ENCODE measurements at places on chromosomes 6 and 20.

DNA sequence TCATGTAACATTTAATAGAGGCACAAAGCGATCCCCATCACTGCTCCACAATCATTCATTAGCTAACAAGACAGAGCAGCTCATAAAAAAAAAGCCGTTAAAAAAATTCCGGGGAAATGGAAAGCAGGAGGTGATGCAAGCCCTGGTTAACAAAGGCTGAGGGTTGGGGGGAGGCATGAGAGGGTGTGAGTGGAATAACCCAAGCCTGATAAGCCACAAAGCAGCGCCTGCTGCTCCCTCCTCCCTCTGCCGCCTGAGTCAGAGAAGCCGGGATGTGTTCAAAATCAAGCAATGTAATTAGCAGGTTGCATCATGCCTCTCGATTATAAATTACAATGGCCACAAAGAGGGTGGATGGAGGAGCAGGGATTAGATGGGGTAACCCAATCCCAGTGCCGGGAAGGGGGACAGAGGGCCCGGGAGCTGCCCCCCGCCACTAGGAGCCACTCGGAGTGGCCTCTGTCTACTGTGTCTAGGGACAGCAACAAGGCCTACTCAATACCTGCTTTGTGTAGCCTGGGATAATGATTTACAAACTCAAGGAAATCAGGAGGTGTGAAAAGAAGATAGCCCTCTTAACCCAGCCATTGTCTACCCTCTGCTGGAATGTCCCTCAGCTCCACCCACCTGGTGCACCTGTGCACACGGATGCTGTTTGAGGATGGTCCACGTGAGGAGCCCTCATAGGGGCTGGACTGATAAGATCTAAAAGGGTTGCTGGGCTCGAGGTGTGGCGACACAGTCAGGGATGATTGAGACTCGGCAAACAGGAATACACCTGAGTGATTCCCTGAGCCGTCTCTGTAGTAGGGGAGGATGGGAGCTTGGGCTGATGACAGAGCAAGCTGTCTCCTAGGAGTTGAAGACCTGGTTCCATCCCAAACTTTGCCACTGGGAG is 156.9 kb downstream of the VEGFA start:
- peak; percentile 88 for DNase-seq

DNA sequence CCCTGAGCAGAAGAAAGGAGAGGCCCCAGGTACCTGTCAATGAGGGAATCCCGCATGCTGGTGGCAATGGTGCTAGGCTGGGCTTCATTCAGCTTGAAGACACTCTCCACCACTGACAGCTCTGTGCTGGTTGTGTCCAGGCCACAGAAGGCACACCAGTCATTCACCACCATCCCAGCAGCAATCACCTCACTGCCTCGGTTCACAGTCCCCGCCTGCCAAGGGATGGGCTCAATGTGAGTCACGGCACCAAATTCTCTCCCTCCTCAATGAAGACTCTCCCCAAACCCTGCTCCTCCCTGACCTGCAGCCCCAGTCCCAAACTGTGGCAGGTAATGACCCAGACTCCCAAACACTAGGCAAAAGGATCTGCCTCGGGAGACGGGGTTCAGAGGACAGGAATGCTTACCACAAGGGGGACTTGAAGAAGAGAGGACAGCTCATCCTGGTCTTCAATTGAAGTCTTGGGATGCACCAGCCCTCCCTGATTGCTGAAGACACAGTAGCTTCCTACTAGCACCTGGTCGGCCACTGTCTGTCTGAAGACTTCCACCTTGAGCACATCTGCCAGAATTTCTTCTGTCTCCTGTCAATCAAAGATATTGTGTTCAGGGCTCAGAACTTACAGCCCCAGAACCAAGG is 1.7 kb upstream of the MMP24OS start:
- no peak for DNase-seq

- DNase-seq: no peak
Measured at GRCh38 chr20:46396052-46396740, 10.2 kb downstream of the ELMO2 start.

DNA sequence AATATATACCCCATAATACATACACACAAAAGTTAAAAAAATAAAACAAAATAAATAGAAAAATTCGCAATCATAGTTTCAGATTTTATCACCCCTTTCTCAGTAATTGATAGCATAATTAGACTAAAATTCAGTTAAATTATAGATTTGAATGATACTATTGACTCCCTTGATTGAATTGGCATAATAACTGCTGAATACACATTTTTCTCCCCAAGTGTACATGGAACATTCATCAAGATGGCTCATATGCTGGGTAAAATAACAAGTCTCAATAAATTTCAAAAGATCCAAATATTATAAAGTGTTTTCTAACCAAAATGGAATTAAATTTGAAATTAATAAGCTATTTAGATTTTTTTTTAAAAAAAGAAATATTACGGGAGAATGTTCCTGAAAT is 616.1 kb downstream of the MAFB start:
- no peak for DNase-seq
